RWPE1 (cell line): ENCODE measurements at places on chromosomes 5 and 9.

GRCh38 chr5:173781816-173782670 lies 106.1 kb upstream of the CPEB4 start:
- DNase-seq, result peak; percentile 82

DNA sequence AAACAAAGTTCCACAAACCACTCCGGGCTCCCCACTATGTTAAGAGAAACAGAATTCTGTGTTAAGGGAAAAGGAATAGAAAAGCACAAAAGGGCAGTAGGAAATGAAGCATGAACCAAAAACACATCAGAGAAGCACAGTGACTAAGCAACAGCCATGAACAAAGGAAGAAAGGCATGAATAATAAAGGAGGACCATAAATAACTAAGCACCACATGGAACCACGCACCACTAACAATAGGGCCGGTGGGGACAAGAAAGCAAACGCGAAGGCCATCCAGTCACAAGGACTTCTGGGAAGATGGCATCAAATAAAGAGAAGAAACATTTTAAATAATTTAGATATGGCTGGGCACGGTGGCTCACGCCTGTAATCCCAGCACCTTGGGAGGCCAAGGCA lies 18.0 kb downstream of the PRUNE2 start:
- DNase-seq, result no peak

- no peak for DNase-seq
Measured at GRCh38 chr9:127550282-127550681, 61.8 kb upstream of the STXBP1 start.

- no peak for DNase-seq
Measured at GRCh38 chr5:122730037-122730436, 44.8 kb upstream of the SNX2 start.

GRCh38 chr5:2128686-2129355 lies 246.1 kb upstream of the IRX4 start:
- no peak for DNase-seq

- DNase-seq, result no peak
Measured at GRCh38 chr9:137160716-137161557, 8.9 kb downstream of the LRRC26 start.

DNA sequence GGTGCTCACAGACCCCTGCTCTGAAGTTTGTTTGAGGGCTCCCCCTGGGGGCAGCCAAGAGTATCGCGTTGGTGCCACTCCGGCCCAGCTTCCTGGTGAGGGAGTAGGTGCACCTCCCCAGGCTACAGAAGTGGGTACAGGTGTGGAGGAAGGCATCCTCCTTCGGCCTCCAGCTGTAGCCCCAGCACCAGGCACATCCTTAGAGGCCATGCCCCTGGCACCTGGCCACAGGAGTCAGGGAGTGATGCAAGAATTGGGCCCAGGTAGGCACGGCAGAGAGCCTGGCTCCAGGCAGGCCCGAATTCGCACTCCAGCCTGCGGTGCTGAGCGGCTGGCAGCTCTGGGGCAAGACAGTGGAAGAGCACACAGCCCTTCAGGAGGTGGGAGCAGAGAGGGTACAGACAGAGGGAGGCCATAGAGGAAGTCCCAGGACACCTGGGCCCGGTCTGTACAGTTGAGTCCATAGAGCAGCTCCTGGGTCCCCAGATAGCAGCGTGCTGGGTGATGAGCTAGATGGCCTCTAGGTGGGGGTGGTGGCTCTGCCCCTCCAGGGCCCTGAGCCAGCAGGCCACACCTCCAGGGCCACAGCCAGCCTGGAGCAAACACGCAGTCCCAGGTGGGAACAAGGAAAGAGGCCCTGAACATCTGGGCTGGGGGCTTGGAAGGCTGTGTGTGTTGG lies 2.4 kb downstream of the SAPCD2 start:
- peak; percentile 90 for DNase-seq

DNA sequence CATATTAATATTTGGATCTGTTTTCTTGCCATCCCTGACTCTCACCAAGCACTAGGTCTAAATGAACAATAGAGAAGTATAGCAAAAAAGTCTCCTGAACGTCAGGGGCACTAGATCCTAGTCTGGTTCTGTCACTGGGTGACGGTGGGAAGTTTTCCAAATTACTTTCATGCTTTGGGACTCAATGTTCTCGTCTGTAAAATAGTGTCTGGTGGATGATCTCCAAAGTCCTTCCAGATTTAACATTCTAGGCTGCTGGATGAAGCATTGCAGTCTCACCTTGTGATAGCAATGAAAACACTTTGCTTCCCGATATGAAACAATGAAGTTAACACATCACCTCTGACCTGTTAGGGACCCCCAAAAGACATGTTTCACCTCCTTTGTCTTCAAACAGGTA lies 199.3 kb downstream of the SEC61B start:
- DNase-seq, result no peak

GRCh38 chr9:104915049-104915448 lies 12.9 kb downstream of the ABCA1 start:
- no peak for DNase-seq

DNA sequence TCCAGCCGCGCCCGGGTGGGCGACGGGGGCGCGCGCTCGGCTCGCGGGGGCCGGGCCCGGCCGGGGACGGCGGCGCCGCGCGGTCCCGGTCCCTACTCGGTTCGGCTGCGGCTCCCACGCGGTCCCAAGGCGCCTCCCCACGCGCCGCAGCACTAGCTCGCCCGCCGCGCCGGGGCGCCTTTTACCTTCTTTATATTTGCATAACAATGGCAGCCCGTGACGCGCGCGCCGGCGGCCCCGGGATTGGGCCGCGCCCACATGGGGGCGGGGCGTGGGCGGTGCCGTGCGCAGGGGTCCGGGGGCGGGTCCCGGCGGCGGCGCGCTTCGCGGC lies at the start of gene NRARP:
Gene NRARP, minus strand, starts transcription at position 154 of the 331 bp plus-strand sequence. CDS start 343 bp downstream, outside the sequence.
- DNase-seq, result peak; percentile 95

DNA sequence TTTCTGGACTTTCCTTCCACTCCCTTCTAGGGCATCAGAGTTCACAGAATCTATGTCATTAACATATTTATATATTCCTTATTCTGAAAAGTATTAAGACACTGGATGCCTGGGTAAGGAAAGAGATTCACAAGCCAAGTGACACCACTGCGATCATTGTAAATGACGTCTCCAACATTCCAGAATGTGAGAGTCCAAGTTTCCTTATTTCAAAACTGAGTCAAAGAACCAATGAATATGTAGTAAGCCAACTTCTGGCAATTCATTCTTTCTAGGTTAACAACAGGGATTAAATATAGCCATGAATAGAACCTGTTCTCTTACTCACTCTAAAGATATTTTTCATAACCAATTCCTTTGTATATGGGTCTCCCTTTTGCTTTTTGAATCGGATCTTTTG lies 18.1 kb downstream of the RAI14 start:
- peak; percentile 59 for DNase-seq

DNA sequence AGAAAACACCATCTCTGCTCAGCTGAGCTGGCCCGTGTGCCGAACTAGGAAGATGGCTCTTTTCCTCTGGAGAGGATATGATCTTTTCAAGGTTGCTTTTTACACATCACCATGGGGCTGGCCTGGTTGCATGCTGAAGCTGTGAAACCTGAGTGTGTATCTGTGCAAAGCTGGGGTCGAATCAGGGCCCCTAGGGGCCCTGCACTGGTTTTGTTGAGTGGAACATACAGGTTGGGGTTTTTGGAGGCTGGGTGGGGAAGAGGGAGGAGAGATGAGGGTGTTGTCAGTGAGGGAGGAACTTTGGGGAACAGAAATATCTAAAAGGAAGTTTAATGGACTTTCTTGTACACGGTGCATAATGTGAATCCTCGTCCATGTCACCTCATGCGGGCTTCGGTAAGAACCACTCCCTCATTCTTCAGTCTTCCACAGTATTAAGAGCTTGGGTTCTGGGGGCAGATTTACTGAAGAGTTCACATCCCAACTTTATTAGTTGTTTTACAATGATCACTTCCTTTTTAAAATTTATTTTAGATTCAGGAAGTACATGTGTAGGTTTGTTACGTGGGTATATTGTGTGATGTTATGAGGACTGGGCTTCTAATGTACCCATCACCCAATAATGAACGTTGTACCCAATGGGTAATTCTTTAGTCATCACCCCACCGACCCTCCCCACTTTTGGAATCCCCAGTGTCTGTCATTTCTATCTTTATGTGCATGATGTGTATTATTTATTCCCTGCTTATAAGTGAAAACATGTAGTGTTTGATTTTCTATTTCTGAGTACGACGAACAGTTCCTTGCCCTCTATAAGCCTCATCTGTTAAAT lies 238.2 kb downstream of the NR3C1 start:
- DNase-seq, result no peak

DNA sequence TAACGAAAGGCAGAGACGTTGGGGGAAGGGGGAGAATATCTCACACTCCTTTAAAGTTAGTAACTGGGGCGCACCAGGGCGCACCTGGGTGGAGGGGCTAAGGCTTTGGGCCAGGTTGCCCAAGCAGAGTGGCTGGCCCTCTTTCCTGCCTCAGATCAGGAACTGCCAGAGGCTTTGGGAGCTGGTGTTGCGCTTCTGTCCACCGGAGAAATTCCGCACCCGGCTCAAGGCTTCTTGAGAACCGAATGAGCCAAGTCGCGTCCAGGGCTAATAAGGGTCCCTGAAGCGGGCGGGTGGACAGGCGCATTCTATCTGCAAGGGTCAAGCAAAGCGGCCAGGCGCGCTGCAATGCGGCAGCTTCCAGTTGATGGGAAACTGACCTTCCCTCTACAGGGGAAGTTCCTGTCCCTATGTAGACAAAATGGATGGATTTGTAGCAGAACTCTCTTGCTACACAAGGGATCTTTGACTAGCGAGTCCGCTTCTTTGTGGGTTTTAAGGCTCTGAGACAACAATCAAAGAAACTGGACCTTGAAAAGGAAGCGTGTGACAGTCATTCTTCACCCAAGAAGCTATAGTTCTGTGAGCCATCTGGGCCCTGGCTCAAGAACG lies 5.5 kb downstream of the PAX5 start:
- DNase-seq, result no peak

DNA sequence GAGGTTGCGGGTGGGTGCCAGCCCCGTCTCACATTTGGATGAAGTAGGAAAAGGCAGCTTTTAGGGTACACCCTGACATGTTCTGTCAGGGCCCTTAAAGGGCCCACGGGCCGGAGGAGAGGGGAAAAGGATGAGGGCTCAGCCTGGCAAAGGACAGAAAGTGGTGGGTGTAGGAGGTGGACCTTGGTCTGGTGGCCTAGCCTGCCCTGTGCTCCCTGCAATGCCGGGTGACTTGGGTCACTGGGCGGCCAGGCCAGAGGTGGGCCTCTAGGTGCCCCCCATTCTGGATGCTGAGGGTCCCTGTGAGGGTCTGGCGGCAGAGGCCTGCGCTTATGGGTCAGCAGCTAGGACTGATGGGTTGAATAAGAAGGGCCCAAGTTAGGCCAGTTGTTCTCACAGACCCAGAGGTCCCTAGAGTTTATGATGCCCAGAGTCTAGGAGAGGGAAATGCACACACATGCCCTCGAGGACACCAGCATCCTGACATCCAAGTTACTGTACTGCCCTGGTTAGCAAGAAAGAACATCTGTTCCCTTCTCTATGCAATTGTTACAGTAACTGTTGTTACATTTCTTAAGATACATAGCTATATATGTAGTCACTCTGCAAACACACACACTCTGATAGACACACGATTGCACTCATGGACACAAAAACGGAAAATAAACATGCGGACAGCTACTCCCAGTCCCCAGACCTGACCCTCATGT lies 12.5 kb downstream of the TRIM7 start:
- DNase-seq, result no peak

GRCh38 chr5:10469253-10470050 lies 27.8 kb downstream of the ROPN1L start:
- no peak for DNase-seq

- DNase-seq, result no peak
Measured at GRCh38 chr5:83714810-83715209, 5.8 kb downstream of the HAPLN1 start.

- no peak for DNase-seq
Measured at GRCh38 chr5:1151316-1151715, 39.5 kb upstream of the SLC12A7 start.

- no peak for DNase-seq
Measured at GRCh38 chr9:81716409-81716808, 27.1 kb upstream of the TLE1 start.

DNA sequence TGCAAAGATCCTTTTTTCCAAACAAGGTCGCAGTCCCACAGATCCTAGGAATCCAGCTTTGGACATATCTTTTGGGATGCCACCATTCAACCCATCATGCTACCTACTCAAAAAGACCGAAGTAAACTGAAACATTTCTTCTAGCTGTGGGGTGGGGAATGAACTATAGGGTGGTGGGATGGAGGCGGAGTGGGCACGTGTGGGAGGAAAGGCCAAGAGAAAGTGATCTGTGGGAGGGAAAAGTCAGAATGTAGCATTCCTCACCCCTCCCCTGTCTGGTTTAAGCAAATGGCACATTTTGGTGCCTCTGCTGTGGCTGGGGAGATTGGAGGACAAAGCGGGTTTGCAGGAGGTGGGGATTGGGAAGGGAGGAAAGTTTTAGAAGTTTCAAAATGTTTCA lies 59.2 kb upstream of the IL17B start:
- DNase-seq, result no peak

GRCh38 chr9:106503759-106504158 lies 359.2 kb upstream of the ZNF462 start:
- DNase-seq, result no peak

GRCh38 chr5:171312129-171312974 lies 3.3 kb downstream of the TLX3 start:
- DNase-seq, result no peak

GRCh38 chr5:113450462-113450861 lies 15.7 kb upstream of the TSSK1B start:
- DNase-seq, result no peak

GRCh38 chr9:1881708-1882295 lies 133.3 kb upstream of the SMARCA2 start:
- no peak for DNase-seq

GRCh38 chr9:77731008-77731698 lies 83.0 kb upstream of the GNA14 start:
- DNase-seq, result no peak

DNA sequence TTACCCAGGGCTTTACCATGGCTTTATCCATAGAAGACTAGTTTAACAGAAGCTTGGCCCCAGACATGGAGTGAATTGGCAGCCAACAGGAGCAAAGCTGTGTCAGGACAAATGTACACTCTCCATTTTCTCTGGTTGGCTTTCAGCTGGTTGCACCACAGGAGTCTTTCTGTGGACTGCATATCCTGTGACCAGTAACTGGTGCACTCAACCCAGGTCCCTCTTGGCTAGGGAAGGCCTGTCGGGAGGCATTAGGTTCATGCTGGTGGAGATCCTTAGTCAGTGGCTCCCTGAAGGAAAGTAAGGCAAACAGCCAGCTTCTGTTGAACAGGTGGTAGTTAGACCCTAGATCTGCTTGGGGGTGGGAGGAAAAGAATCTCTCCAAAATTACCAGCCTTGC lies 146.9 kb upstream of the TLX3 start:
- no peak for DNase-seq

DNA sequence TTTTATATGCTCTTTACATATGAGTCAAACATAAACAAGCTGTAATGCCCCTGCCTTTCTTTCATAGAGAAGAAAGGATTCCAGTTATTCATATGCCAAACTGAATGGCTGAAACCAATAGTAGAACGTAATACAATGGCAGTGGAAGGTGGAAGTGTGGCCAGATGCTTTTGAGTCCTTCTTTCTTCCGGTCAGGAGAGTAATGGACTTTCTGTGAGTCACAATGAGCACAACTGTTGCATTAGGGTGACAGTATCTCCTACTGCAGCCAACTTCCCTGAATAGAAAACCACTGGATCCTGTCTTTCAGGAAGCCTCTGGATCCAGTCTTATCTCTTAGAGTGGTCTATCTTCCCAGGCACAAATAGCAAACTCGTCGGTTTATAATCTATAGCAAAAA lies 855.2 kb downstream of the MAT2B start:
- DNase-seq, result no peak
